ENCODE measurements at places on chromosomes 1 and 21.

GRCh38 chr1:185704181-185704580, 30.0 kb upstream of the HMCN1 start:
- no peak for DNase-seq

- no peak for DNase-seq
Measured at GRCh38 chr1:145995964-145996432, 381 bp downstream of the TXNIP start.

GRCh38 chr1:159338018-159338417, 35.9 kb downstream of the FCER1A start:
- no peak for DNase-seq

GRCh38 chr1:56646611-56647010, 1.5 kb downstream of the PRKAA2 start:
- no peak for DNase-seq

GRCh38 chr1:155124503-155125463, 2.9 kb upstream of the EFNA1 start:
- peak; percentile 24 for DNase-seq

DNA sequence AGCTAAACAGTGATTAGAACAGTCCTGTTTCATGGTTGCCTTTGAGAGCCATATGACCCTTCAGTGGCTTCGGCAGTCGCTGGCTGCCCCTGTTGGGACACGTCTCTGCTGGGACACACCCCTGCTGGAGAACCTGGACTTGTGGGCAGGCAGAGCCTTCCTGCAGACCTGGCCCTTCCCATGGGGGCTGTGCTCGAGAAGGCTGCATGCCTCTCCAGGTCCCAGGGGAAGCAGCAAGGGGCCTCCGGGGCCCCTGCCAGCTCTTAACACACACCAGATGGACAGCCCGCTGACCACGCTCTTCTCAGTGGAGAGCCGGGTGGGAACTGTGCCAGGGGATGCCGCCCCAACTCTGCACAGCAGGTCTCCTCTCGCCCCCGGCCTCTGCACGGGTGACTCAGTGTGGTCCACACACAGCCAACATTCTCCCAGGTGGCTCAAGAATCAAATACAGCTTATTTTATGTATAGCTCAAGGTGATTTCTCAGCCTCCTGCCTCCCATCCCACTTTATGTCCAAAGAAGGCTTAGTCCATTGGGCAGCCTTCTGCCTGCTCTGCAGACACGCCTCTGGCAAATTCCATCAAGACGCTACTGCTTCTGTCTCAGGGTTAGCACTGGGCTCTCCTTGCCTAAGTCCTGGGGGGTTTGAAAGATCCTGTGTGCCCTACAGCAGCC, 450.8 kb downstream of the KIF26B start:
- peak; percentile 98 for DNase-seq

GRCh38 chr1:42837709-42838108, 8.7 kb upstream of the ZNF691 start:
- DNase-seq, result no peak

GRCh38 chr1:233015965-233016364, 65.6 kb downstream of the NTPCR start:
- peak; percentile 18 for DNase-seq

DNA sequence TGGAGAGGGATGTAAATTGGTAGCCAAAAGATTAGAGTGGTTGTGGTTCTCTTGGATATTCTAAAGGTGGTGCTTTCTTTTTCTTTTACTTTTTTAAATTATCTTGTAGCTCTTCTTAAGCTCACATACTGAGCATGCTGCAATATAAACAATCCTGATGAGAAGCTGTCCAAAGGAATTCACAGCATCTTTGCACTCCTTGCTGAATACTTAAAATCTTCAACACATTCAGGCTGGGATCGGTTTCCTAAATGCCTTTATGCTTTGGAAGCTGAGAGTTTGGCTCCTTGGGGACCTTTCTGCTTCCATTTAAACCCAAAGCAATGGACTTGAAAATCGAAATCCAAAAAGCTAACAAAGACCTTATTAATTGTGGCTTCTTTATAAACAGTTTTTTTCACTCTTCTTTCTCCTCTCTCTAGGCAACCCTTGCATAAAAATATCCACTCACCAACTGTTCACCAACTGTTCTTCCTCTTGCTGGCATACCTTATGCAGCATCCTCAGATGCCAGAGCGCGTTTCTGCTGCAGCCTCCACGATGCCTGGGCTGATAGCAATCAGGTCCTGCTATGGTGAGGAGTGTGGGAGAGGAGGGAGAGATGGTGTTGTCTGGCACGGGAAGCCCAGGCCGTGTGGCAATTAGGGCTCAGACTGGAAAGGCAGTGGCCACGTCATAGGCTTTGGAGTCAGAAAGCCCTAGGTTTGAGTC, 535.8 kb upstream of the DAB1 start:
- DNase-seq, result no peak

- DNase-seq, result no peak
Measured at GRCh38 chr1:27566462-27567145, 37.3 kb downstream of the AHDC1 start.

- no peak for DNase-seq
Measured at GRCh38 chr1:42784946-42785693, at the start of gene TMEM269. TSS of gene TMEM269 (plus strand) at chr1:42784991. CDS start at chr1:42789894, 4,903 bp downstream.

DNA sequence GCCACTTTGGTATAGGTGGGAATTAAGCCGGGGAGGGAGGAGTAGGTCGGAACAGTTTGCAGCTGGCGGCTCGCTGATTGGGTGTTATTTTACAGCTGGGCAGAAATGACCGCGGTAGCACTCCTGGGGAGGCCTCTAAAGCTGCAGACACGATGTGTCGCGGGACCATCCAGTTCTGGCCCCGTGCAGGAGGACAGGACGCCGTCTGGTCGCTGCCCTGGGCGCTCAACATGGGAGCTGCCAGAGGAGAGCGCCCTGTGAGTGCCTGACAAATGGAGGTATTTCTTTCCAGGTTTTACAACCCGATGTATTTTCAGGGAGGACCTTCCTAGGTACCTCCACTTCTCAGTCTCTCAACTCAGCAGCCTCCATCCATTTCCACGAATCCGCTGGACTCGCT, 46.2 kb downstream of the CDC7 start:
- DNase-seq, result no peak

DNA sequence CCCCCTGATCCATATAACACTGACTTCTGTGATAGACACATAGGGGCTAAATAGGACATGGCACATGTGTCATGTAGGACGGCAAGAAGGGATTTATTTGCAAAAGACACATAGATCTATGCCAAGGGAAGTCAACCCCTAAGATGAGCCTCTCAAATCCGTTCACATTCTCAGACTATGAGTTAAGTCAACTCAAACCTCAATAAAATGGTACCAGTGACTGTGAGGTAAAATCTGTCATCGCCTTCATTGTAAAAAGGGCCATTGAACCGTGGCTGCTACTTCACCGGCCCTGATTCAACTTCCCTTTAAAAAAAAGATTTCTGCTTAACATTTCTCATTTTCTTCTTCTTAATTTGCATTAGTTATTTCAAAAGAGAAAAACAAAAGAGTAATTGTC, 144.0 kb downstream of the ZNF281 start:
- peak; percentile 39 for DNase-seq

DNA sequence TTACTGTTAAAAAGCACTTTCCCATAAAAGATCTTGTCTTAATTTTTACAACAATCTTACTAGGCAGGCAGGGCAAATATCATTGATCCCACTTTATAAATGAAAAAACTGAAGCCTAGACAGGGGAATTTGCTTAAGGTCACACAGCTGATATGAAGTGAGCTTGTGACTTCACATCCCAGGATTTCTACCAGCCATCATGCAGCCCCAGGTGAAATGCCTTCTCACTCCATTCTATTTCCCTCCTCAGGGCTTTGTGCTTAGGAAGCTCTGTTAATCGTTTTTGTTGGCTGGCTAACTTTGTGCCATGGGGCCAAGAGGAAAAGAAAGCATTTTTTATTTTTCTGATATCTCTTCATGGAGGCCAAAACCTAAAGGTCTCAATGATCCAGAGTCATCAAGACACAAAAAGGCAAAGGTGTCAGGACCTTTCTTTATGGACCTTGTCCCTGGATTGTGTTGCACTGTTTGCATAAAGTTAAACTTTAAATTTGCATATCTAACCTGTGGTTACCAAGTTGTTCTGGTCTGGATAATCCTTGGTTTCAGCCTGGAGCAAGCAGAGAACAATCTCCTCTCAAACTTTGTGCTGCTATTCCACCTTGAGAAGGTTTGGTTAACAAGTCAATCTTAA, 44.8 kb upstream of the ZNF326 start:
- DNase-seq, result no peak

DNA sequence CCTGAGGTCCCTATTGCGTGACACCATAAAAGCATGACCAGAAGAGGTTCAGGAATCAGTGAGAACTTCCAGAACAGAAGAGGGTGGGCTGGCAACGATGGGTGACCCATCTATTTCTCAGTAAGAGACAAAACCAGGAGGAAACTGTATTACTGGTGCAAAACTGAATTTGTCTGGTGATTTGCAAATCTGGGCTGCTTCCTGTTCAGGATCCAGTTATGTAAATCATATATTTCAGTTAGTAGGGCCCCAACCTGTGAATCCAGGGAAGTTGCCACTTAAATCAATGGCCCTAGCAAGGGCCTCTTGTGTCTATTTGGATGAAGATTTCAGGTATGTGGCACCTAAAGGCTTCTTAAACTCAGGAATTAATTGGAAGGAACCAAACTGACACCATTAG, 23.1 kb upstream of the SMAP2 start:
- DNase-seq, result no peak

GRCh38 chr1:192967211-192967877, 91.8 kb downstream of the UCHL5 start:
- DNase-seq, result no peak

GRCh38 chr1:96782856-96783255, 61.3 kb downstream of the PTBP2 start:
- peak; percentile 8 for DNase-seq

DNA sequence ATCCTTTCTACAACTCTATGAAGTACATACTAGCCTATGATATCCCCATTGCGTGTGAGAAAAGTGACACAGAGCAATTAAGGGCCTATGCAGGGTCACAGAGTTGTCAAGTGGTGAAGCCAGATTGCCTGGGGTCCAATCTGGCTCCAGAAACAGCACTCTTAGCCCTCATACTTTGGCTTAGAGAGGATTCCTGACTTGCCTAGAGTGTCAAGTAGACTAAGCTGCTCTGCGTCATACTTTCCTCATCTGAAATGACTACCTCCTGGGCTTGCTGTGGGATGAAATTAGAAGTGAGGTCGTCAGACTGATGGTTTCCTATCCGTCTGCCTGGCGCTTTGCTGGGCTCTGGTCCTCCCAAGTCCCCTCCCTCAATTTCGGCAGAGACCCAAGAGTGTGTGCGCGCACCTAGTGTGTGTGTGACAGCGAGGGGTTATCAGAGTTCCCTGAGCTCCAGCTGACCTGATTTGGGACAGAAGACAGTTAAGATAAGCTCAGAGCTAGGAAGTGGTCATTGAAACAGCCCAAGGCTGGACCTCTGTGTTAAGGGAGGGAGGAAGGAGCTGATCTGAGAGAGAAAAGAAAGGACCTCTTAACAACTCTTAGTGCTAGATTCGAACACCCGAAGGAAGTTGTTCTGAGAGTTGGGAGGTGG, 5.4 kb upstream of the NUAK2 start:
- peak; percentile 18 for DNase-seq

DNA sequence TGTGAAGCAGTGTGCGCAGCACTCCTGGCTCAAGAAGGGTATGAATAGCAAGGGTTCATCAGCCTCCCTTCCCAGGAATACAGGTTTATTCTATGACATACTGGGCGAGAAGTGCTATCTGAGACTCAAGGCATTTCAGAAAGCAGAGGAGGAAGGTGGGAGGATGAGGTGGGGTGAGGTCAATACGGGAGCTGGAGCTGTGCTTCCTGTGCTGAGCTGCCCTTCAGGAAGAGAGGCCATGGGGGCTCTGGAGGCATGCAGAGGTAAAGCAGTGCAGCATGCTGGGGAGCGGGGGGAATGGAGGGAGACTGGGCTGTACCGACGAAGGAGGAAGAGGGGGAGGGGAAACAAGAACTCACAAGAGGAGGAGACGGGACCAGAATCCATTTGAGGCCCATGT, 717.6 kb downstream of the PTPRU start:
- no peak for DNase-seq

DNA sequence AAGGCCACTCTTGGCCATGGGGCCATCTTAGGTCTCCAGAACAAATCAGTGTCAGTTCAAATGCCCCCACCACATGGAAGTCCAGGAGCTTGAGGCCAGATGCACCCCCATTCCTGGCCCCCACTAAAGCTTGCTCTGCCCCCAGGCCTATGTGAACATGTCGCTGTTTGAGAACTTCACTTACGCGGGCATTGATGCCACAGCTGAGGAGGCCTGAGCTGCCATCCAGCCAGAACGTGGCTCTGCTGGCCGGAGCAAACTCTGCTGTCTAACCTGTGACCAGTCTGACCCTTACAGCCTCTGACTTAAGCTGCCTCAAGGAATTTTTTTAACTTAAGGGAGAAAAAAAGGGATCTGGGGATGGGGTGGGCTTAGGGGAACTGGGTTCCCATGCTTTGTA, 15.1 kb upstream of the MPL start:
- no peak for DNase-seq

DNA sequence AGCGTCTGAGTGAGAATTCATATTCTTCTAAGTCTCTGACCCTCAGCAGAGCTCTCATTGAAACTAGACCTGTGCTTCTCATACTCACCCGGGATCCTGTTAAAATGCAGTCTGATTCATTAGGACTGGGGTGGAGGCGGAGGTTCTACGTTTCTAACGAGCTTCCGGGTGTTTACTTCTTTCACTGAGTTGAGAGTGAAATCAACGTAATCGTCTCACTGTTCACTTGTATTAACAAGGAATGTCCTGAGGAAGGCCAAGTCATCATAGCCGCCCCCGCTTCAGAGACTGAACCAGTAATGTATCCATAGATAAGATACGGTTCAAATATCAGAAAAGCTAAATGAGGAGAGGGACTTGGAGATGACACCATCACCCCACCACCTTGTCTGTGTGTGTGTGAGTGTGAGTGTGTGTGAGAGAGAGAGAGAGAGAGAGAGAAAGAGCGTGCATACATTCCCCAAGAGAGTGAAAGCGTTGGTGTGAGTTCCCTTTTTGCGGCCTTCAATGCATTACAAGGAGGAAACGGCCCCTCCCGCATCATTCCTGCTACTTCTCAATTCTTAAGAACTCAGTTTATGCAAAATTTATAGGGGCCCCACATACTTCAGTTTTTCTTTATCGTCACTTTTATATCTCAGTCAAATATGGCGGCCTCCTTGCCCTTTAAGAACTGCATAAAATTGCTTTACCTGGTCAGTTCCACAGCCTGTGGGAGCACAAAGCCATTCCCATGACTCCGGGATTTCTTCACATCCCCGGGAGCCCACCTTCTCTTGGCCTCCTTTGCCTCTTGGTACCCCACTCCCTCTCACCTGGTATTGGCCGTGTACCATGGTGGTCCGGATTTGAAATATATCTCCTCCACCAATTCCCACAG, 19.8 kb downstream of the KMO start:
- no peak for DNase-seq

DNA sequence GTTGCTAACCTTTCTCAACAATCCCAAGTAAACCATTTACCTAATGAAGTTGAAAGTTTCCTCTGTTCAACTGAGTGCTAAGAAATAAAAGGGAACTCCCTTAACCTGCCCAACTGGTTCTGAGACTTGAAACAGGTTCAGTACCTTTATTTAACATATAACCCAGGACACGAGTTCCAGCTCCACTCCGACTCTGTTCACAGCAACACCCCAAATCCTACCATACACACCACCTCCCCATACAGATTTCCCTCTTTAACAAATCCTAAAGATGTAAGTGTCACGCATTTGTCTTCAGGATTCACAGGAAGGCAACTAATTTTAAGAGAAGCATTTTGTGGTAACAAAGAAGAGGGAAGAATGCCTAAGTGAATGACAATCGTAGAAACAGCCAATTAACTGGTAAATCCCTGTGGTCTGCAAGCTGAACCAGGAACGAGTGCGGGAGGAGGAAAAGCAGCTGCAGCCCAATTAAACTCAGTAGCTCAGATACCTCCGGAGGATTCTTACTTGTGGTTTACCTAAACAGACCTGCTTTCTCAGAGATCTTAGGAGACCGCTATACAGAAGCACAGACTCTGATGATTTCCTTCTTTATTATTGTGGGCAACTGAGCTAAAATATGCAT, 134.5 kb upstream of the MAGI3 start:
- peak; percentile 3 for DNase-seq

Measured in fibroblast of upper back skin (primary cell).